K562 (cell line): ENCODE measurements at places on chromosomes 16 and 17. TPM values are rescaled to one million over a fixed set of nuclear protein-coding genes. Genes with fewer than 3 reads are reported as not detected.

SDK2 gene
- 0.04 and 0.09 TPM in 2 replicates for total RNA-seq

TOX3 gene
- total RNA-seq: 0.18 TPM in 1 of 2 replicates, not detected in the other

DNA sequence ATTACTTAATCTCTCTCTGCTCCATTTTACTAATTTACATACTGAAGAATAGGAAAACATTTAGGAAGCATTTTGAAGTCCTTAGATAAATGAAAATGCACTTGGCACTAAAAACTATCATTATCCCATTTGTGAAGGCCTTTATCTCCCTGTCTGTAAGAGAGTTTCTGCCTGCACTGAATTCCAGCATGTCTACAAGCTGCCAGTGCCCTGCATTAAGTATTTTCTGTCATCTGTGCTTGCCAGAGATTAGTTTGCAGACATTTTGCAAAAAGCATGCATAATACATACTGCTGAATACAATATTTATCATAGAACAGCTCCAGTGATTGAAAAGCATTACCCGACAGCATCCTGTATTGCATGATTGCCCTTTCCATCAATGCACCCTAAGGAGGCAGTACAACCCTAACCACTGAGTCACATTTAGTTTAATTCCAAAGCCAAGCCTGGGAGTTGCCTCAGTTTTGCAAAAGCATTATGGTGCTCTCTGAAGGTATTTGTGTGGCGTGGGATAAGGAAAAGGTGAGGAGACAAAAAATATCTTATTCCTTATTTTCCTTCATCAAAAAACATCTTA, 280.2 kb upstream of the TOM1L1 start:
- DNase-seq: no peak

- no peak for DNase-seq
Observed at GRCh38 chr17:44979426-44979995, 11.4 kb upstream of the C1QL1 start.

KRT20 gene
- total RNA-seq: 0.44 and 0.51 TPM in 2 replicates

- DNase-seq: no peak
Observed at GRCh38 chr17:8695241-8695640, 49.4 kb downstream of the CCDC42 start.

- DNase-seq: no peak
Observed at GRCh38 chr17:1005361-1005946, 8.5 kb downstream of the TIMM22 start.

DNA sequence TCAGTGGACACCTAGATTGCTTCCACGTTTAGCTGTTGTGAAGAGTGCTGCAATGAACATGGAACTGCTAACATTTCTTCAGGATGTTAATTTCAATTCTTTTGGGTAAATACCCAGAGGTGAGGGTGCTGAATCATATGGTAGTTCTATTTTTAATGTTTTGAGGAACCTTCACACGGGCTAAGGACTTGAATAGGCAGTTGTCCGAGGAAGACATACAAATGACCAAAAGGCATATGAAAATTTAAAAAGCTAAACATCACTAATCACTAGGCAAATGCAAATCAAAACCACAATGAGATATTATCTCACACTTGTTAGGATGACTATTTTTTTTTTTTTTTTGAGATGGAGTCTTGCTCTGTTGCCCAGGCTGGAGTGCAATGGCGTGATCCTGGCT, 173.3 kb downstream of the PRKCB start:
- DNase-seq: no peak

TPSG1 gene
- total RNA-seq: not detected in 2 replicates

GRCh38 chr16:87017371-87018012, 299.7 kb downstream of the C16orf95 start:
- no peak for DNase-seq

DNA sequence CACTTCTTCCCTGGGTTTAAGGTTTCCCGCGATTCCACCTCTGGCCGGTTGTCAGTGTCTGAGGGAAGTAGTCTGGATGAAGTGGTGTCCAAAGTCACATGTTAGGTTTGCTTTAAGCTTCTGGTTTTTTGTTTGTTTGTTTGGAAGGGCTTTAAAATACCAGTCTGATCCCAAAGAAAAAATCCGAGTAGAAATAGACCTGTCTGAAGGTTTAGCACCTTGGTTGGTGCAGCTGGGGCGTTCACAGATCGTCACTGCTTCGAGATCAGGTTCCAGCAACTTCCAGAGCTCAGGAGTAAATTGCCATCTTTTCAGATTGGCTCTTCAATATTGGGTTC, 567 bp downstream of the TMEM97 start:
- no peak for DNase-seq

GRCh38 chr16:85912211-85912974, 13.4 kb downstream of the IRF8 start:
- no peak for DNase-seq

CCL3 gene
- total RNA-seq: 0.58 and 0.63 TPM in 2 replicates

MYH8 gene
- not detected in 2 replicates for total RNA-seq

CX3CL1 gene
- 0.09 and 0.16 TPM in 2 replicates for total RNA-seq

KRTAP1-5 gene
- not detected in 2 replicates for total RNA-seq

DNA sequence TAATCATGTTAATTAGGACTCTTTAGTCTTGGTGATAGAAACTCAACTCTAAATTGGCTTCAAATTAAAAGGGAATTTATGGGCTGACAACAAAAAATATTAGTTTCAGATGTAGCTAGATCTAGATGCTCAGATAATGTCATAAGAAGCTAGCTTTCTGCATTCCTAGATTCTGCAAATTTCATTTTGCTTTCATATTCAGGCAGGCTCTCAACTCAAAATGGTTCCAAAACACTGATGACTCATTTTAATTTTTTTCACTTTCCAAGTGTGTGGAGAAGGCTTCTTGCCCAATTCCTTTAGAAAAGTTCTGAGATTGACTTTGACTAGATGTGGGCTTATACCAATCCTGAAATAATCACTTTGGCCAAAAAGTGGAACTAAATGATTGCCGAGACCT, 236.7 kb upstream of the GOT2 start:
- DNase-seq: no peak

CTRL gene
- 3.8 and 4.1 TPM in 2 replicates for total RNA-seq

DNA sequence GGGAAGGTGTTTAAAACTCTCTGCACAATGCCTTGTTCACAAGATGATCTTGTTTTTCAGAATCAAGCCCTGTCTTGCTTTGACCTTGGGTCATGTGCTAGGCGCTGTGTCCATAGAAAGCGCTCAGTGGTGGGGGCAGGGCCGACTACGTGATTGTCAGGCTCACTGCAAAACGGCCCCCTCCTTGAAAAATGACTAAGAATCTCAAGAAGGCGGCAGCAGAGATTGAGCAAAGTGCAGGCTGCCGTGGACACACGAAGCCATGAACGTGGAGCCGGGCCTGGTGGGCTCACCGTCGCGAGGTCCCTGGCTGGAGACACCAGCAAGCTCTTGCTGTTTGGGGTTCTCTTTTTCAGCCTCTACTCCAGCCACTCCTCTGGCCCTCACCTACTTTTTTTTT, 10.2 kb downstream of the ATP2C2 start:
- no peak for DNase-seq

- DNase-seq: no peak
Observed at GRCh38 chr16:86910161-86910769, 331.9 kb downstream of the FOXL1 start.

KCNJ18 gene
- not detected in 2 replicates for total RNA-seq

NME4 gene
- total RNA-seq: 189 and 206 TPM in 2 replicates
